Fibroblast of the aortic adventitia (primary cell): ENCODE measurements at places on chromosomes 6 and 20. TPM values are rescaled to one million over a fixed set of nuclear protein-coding genes. Genes with fewer than 3 reads are reported as not detected.
A peak's percentile ranks its signal among the peaks of the same experiment; 100 is the strongest.

GRCh38 chr20:59138114-59138748, 25.4 kb upstream of the ZNF831 start:
- DNase-seq = no peak

DNA sequence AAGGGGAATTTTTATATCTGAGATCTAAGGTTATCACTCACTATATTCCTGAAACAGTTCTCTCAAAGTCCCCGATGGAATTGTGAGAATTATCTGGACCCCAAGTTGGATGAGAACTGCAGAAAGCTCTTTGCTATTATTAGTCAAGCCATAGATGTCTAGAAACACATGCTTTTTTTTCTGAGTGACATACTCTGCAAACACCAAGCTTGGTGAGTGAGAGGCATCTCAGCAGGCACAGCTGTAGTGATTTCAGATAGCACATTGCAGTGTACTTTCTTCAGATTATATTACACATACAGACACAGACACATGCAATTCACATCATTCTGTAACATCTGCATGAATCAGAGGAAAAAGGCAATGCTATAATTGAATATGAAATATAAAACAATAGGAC, 111.1 kb upstream of the UFL1 start:
- no peak for DNase-seq

DNA sequence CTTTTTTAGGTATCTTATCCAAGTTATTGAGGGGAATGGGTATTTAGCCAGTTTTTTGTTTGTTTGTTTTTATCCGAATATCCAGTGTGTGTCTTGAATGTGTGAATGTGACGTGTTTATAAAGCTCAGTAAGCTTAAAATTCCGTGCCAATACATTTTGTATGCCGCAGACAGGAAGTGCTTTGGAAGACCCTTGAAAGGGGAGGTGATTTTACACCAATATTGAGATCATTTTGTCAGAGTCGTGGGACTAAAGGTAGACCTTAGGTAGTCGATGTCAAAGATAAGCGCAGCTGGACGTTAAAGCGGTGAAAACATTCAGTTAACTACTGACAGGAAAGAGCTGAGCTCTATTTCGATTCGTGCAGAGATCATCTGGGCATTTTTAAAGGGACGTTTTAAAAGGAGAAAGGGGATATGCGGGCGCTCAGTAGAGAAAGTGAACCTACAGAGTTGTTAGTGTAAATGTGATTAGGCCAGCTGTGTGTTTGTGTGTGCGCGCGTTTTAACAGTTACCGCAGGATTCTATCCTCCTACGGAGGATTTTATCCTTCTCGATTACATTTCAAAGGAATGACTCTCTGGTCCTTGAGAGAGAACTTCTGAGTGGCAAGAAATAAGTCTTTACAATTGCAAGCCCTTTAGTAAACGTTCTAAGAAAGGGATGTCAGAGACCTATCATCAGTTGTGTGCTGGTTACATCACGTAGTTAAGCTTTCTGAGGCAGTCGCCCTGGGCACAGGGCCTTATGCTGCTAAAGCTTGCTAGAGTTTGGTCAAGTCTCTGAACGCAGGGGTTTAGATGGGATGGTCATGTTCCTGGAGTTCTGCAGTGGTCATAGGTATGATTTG, 625 bp upstream of the ECHDC1 start:
- peak; percentile 66 for DNase-seq

GRCh38 chr20:18034039-18034438, 23.7 kb downstream of the OVOL2 start:
- DNase-seq = no peak

DNA sequence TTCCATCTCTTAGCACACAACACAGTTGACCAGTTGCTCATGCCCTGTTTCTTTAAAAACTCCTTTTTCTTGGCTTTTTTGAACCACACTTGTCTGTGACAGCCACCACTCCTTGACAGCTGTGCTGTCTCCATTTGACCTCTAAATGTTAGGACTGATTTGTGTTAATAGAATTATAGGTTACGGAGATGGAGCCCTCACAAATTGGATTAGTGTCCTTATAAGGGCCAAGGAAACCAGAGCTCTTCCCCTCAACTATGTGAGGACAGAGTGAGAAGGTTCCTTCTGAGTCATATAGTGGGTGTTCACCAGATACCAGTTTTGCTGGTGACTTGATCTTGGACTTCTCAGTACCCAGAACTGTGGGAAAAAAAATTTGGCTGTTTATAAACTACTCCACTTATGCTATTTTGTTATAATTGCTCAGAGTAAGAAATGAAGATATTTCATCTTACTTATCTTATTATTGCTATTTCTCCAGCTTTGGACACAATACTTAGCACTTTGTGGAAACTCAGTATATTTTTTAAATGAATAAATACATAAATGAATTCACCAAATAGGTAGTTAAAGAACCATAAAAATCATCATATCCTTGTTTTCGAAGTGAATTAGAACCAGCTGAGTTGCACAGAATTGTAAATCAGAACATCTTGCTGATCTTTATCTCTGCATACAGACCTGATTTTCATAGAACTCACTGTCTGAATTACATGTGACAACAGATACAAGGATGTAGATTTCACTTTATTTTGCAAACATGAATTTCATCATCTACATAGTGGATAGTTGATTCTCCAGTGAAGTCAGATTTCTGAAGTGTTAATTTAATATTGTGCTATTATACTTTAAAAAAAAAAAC, 598.5 kb upstream of the IRAK1BP1 start:
- no peak for DNase-seq

- DNase-seq = no peak
Observed at GRCh38 chr6:51989789-51990188, 97.6 kb downstream of the PKHD1 start.

GRCh38 chr6:167420177-167420576, 95.3 kb downstream of the TTLL2 start:
- DNase-seq = no peak

SLC18B1 gene
- 6.8 and 17.8 TPM in 2 replicates for total RNA-seq
